ENCODE measurements at places on chromosomes 12 and 14.
A peak's percentile ranks its signal among the peaks of the same experiment; 100 is the strongest.

DNA sequence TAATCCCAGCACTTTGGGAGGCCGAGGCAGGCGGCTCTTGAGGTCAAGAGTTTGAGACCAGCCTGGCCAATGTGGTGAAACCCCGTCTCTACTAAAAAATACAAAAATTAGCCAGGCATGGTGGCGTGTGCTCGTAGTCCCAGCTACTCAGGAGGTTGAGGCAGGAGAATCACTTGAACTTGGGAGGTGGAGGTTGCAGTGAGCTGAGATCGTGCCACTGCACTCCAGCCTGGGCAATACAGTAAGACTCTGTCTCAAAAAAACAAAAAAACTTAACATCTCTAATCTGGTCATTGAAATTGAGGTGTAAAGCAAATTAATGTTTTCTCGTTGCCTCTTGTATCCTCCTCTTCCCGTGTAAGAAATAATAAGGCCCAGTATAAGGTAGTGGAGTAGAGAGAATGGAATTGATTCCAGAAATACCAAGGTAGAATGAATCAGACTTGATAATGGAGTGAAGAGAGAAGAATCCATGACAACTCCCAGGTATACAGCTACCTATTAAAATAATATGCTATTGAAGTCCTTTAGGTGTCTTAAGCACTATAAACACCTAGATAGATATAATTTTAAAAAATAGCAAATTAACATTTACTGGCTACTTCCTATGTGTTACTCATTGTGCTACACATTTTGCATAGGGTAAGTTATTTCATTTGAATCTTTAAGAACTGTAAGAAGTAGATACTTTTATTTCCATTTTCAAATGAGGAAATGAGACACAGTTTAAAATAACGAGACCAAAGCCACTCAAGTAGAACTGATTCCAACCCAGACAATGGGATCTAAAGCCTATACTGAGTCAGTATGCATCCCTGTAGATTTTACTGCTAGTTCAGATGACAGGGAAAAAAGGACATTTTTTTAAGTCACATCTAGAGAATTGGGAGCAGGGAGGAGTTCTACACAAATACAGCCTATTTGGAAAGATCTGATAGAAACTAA is 23.2 kb downstream of the RAP1B start:
- DNase-seq: no peak

GRCh38 chr12:115943310-115943629 is 334.2 kb downstream of the MED13L start:
- no peak for DNase-seq

GRCh38 chr14:104394409-104394851 is 185.1 kb upstream of the C14orf180 start:
- peak; percentile 63 for DNase-seq

DNA sequence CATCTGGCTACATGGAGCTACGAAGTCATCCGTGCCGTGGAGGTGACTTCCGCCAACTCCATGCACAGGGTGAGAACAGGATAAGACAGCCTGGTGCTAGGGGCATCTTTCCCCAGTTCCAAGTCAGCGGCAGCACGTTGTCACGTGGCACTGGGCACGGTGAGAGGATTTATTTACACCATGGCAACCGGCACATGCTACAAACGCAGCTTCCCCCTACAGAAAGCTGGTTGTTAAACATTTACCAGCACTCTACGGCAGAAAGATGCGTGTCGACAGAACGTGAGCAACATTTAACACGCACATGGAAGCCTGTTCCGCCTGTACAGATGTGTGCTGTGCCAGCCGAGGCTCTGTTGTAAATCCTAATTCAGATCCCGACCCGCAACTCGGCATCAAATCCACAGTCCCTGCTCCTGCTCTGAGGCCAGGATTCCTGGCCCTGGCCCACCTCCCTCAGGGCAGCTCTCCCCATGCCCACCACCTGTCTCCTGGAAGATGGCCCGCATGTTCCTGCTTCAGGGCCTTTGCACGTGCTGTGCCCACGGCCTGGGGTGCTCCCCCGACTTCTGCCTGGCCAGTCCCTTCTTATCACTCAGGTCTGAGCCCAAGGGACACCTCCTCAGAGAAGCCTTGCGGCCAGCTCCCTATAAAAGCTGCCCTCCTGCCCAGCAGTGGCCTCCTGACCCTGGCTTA is 114.1 kb downstream of the RFLNA start:
- no peak for DNase-seq

DNA sequence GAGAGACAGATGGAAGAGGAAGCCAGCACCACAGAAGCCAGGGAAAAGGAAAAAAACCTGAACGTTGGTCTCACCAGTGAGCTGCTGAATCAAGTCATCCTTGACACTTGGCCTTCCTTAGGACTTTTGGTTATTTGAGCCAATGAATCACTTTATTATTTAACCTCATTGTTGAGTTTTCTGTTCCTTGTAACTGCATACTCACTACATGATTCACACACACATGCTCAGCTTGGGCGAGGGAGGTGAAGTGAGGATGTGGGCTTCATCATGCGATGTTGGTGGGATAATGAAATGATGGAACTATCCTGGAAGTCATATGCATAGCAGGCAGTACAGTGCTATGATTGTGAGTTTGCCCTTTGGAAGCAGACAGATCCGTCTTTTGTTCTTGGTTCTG is 40.6 kb upstream of the RPH3A start:
- DNase-seq: no peak

DNA sequence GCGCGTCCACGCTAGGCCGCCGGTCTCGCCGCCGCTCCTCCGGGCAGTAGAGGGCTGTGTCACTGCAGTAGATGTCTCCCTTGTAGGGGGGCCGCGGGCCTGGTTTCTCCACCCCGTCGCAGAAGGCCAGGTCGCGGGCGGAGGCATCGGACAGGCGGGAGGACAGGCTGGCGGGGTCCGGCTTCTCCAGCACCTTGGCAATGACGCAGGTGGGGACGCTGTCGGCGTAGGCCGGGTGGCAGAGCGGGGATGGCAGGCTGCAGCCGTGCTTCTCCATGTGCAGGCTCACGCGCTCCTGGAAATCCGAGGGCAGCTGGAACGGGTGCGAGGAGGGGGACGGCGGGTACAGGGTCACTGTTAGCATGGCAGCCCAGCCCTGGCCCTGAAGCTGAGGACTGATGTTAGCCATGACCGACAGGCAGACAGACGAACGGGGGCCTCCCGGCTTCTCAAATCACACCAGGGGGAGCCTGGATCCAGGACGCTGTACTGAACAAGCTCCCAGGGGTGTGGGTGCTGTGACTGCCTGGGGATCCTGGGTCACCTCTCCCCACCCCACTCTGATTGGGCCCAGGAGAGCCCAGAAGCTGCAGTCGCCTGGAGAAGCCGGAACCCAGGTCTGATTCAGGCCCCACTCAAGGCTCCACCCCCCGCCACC is 48.1 kb downstream of the BEGAIN start:
- peak; percentile 62 for DNase-seq

Data from coronary artery (tissue), 2 donors.